Omental fat pad (tissue), 4 donors: ENCODE measurements at places on chromosomes 3 and 15.

DNA sequence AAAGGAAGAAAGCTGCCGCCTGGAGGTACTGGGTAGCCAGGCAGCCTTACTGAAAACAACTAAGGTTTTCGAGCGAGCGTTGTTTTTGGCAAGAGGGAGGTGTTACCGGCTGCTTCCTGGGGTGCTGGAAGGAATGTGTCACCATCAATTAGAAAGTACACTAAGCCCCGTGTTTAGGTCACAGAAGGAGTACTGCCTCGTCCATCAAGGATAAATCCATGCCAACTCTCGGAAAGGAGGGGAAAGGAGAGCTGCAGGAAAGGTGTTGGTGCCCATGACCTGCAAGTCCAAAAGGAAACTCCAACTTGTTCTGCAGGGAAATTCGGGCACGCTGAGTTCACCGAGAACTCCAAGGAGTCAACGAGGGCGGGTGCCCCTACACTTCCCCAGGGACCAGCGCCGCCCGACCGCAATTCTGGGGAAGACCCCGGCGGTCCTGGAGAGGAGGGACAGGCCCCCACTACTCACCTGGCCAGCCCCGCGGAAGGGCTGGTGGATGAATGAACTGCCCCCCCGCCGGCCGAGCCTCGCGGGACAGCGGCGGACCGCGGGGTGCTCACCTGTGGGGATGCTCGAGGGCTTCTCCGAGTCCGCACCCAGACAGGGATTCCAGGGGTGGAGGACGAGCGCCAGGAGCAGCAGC lies 542 bp downstream of the PLOD2 start:
- DNase-seq, result no peak

GRCh38 chr3:37731895-37732294 lies 129.8 kb upstream of the CTDSPL start:
- DNase-seq, result no peak

- no peak for DNase-seq
These were observed 24.8 kb downstream of the MYO1E start for GRCh38 chr15:59347915-59348314.

DNA sequence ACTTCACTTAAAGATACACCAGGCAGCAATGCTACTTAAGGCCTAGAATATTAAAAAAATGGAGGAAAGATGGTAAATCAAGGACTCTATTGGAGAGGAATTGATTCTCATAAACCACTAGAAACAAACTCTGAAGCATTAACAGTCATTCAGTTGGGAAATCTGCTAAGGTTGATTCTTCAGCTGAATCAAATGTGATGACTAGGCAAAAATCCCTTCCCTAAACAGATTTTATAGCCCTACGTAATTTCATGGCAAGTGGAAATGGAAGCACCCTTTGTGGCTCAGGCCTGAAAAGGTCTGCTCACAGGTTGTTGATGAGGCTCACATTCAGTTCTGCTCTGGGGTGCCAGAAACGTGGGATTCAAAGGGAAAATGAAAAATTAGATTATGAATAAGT lies 38.8 kb upstream of the ARL14 start:
- DNase-seq, result no peak

- no peak for DNase-seq
These were observed 4.9 kb downstream of the PRRT3 start for GRCh38 chr3:9947025-9947995.
